ENCODE measurements at places on chromosomes 16 and 17. TPM values are rescaled to one million over a fixed set of nuclear protein-coding genes. Genes with fewer than 3 reads are reported as not detected.

- DNase-seq: peak; percentile 72
Observed at GRCh38 chr16:5504064-5504781, 406.6 kb upstream of the EEF2KMT start.

DNA sequence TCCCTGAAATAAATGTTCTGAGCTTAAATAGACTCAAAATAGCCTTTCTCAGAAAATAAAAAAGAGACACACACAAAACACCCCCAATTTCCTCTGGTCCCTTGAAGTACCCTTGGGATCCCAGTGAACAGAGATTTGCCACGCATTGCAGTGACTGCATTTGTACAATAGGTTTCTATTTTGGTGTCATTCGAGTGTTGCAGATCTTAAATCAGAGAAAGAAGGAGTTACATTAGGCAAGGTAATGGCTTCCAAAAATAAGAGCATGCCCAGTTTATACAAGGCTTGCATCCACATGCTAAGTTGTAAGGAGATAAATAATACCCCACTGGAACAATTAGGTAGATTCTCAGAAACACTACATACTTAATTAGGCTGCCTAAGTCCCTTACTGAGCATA is 2.2 kb downstream of the TOX3 start:
- no peak for DNase-seq

DNA sequence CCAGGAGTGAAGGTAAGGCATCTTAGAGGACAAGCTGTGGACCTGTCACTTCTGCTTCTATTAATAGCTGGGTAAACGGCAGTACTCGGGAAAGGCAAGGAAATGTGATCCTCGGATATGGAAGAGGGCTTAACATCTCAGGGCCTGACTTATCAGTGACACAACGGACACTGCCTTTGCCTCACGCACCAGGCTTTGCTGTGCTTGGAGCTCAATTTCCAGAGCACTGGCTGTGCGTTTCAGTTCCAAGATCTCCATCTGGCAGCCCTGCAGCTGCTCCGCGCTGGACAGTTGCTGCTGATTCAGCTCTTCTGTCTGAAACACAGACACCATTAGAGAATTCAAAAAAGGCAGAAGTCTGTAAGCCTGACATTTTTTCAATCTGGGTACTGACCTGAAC is 3.5 kb downstream of the KRT40 start:
- DNase-seq: no peak

DNA sequence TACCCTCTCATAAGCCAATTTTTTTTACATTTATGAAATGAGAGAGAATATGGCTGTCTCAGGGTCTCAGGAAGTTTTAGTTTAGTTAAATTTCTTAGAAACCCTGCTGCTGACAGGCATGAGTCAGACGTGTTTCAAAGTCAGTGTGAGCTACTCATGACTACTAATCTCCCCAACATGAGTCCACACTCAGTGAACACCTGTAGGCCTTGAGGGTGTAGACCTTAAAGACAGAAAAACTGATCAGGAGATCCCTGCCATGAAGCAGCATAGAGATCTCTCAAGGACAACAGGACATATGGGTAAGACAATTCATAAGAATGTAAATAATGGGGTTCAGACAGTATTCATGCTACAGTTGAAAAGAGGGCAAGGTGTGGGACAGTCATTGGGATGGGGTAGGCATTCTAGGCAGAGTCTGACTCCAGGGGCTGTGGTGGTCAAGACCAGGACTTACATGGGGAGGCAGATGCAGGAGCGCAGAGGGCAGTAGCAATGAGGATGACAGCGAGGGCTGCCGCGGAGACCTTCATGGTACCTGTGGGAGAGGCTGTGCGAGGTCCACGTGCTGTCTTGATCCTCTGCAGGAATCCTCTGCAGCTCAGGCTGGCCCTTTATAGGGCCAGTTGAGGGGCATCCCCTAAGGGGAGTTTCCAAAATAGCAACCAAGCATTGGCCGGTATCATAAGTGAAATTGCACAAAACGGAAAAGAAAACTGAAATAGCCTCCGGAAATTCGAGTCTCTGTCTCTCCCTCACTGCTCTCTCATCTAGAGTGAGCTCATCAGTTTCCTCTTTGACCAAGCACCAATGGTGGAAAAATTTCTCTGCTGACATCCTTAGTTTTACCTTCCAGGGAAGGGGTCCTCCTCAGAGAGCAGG is at the start of gene CCL5:
Gene CCL5, minus strand, starts transcription at position 588 of the 882 bp plus-strand sequence.
- DNase-seq: no peak

- DNase-seq: peak; percentile 94
Observed at GRCh38 chr16:16175296-16175695, 48.0 kb downstream of the ABCC6 start.

- no peak for DNase-seq
Observed at GRCh38 chr17:64008830-64009229, 10.7 kb downstream of the PRR29 start.

DNA sequence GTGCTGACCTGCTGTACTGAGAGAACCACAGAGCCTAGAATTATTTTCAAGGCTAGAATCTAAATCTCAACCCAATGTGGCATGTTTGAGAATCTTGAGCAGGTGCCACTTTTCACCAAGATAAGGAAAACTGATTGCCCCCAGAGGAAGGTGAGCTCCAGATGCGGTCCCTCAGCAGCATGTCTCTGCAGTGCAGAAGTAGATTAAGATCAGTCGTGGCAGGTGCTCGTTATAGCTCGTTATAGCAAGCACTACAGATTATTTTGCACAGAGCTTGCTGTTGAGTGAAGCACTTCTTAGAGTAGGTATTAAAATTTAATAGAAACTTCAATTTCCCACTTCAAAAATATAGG is 176.0 kb downstream of the AATF start:
- no peak for DNase-seq

GRCh38 chr17:32104158-32104557 is 38.1 kb upstream of the RHOT1 start:
- DNase-seq: no peak

GRCh38 chr17:48878920-48879898 is 13.4 kb upstream of the ATP5MC1 start:
- no peak for DNase-seq

GRCh38 chr17:29583324-29584248 is 5.9 kb downstream of the GIT1 start:
- DNase-seq: no peak

- peak; percentile 76 for DNase-seq
Observed at GRCh38 chr17:40293363-40293762, 5.7 kb downstream of the CDC6 start.

Gene NAA38
- 109 TPM for total RNA-seq

Gene KIFC3
- 10.0 TPM for total RNA-seq

Gene TAT
- not detected for total RNA-seq

Gene CD300LB
- 0.55 TPM for total RNA-seq

Gene CTRB1
- not detected for total RNA-seq

Gene FKBP10
- total RNA-seq: 71.2 TPM

Gene GAN
- 14.3 TPM for total RNA-seq
